ENCODE measurements at places on chromosomes 2 and 18.

DNA sequence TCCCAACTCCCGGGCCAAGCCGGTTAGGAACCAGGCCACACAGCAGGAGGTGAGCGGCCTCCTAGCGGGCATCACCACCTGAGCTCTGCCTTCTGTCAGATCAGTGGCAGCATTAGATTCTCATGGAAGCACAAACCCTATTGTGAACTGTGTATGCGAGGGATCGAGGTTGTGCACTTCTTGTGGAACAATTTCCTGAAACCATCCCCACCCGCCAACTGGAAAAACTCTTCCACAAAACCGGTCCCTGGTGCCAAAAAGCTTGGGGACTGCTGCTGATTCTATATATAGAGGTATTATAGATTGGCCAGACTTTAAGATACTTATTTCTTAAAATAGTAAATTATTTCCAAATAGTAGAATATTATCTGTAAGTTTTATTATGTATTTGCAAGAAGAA lies 89.4 kb downstream of the PMS1 start:
- no peak for DNase-seq

DNA sequence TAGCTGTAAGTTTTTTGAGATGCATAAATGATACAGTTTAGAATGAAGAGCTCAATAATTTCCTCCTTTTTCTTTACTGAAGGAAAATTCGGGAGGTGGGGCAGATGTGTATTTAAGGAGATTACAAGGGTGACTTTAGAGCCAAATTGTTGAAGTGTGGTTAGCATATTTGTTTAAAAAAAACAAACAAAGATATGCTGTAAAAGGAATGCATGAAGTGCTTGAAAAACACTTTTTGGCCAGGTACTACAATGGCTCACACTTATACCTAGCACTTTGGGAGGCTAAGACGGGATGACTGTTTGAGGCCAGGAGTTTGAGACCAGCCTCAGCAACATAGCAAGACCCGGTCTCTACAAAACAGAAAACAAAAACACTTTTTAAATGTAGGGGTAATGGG lies 38.4 kb downstream of the CD302 start:
- no peak for DNase-seq

- no peak for DNase-seq
Observed at GRCh38 chr2:124920448-124920847, 895.4 kb downstream of the CNTNAP5 start.

DNA sequence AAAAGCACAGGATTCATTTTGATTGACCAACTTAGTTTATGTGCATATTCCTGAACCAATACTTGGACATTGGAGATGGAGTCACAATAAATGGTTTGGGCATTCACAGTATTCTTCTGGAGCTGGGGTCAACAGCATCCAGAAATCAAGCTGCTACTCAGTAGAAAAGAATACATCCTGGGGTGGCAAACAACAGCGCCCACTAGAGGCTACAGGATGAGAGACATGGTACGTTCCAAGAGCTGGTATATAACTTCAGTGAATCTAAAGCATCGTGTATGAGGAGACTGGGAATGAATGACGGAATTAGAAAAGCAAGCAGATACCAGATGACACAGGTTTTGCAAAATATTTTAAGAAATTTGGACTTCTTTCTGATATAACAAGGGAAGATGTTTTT lies 142.9 kb upstream of the FIGN start:
- DNase-seq: no peak

- no peak for DNase-seq
Observed at GRCh38 chr2:156787517-156787916, 351.3 kb downstream of the GPD2 start.

DNA sequence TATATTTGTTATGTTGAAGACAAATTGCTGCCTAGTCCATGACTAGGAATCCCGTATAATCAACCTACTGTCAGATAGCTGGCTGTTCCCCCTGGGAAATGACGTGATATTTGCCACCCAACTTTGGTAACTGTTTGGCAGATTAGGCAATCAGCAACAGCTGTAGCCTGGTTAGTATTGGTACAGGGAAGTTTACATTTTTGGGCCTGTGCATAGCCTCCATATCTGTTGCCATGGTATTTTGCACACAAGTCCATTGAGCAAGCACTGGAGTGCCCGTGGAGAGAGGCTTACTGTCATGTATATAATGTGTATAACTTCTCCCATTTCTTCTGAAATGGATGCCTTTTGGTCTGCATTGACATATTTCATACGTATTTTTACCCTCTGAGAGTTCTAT lies 27.7 kb downstream of the BIRC6 start:
- no peak for DNase-seq

DNA sequence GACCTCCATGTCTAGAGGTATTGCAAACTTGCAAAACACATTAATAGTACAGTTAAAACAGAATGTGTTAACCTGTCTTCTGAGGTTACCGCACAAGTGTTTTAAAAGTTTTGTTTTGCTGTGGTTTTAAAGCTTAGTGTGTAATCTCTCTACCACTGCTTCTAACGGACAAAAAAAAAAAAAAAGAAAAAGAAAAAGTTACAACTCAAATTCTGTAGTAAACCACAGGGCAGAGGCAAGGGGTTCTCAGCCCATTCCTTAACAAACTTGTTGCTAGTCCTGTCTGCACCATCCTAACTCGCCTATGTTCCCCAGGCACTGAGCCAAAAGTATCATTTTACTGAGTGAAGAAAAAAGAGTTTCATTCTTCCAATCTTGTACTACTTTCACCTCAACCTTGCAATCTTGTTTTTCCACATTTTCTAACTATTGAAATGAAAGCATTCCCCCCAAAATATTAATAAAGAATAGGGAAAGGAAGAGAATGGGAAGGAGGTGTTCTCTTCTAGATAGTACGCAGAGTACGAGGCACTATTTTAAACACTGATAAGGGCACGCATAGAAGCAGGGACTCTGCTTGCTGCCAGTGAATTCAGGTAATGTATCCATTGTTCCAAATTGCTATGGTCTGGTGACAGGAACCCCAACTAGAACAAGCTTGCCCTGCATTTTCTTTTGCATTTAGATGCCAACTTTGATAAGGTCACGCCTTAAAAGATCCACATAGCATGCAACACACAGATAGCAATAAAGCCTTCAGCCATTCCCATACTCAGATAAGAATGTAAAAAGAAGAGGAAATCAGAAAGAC lies 47.1 kb downstream of the IKZF2 start:
- DNase-seq: no peak

DNA sequence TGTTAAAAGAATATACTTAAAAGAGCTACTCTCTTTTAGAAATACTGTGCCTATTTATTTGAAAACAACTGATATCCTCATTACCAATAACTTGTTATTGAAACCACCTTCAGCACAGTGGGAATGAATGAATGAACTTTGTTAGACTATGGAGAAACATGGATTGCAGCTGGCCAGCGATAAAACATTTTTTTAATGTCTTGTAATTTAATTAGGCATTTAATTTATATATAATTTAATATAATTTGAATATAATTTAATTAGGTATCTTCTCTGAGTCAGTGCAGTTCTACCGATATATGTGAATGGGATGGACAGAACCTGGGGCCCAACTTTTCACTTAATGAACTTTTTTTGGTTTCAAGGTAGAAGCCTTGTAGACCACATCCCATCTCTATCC lies 94.4 kb downstream of the KCTD18 start:
- DNase-seq: no peak

DNA sequence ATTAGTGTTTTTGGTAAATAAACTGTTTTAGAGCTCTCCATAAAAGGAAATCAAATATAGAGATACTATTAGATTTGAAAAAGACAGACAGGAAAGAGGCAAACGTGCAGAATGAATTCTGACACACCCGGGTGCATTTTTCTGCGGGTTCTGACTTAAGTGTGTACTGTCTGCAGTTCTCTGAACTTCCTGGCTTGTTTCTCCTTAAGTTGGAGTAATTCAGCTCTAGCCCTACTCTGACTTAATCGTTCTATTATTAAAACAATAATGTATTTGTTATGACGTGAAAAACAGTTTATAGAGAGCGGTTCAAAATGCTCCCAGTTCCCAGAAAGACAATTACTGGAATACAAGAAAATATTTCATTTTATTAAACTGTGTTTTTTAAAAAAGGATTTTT lies 305.9 kb downstream of the ARHGAP15 start:
- no peak for DNase-seq

GRCh38 chr2:157261199-157261782 lies 3.8 kb downstream of the GALNT5 start:
- DNase-seq: no peak

DNA sequence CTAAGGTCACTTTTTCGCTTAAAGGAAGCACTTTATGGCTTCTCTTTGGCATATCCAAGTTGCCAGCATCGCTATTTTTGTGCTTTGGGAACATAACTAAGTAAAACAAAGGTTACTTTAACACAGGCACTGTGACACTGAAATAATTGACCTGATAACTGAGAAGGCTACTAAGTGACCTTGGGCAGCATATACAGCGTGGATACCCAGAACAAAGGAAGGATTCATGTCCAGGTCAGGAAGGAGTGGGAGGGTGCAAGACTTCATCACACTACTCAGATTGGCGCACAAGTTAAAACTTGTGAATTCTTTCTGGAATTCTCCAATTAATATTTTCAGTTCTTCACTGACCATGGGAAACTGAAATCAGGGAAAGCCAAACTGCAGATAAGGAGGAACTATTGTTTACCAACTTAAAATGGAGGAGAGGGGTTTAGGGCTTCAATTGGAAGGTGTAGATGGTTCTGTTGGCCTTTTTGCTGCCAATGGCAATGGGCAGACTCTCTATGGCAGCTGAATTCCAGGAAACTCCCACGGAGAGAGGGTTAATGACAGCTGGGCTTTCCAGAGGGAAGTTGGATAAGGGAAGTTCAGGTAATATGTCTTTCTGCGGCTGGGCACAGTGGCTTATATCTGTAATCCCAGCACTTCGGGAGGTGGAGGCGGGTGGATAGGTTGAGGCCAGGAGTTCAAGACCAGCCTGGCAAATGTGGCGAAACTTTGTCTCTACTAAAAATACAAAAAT lies 45.3 kb downstream of the COMMD1 start:
- DNase-seq: no peak

- no peak for DNase-seq
Observed at GRCh38 chr2:2016651-2017311, 272.5 kb upstream of the PXDN start.

- no peak for DNase-seq
Observed at GRCh38 chr2:162114271-162114670, 37.8 kb downstream of the GCG start.

DNA sequence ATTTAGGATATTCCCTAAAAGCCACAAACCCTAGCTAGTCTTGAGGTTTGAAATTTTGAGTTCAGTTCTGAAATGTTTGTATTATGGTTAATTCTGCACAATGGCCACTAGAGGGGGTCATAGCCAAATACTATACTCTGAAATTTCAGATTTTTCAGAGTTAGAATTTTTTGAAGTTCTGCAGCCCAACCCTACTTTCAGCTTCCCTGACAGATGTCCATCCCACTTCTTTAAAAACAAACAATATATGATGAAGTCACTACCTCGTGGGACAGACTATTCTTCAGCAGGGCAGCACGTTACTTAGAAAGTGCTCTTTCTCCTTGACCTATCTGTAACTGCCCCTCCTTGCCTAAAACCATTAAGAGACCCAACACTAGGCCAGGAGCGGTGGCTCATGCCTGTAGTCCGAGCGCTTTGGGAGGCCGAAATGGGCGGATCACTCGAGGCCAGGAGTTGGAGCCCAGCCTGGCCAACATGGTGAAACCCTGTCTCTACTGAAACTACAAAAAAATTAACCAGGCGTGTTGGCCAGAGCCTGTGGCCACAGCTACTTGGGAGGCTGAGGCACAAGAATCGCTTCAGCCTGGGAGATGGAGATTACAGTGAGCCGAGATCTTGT lies 48.2 kb upstream of the PAPOLG start:
- no peak for DNase-seq

All from lower lobe of right lung (tissue), 2 donors.